ENCODE measurements at places on chromosomes 1 and 21.

- no peak for DNase-seq
Measured at GRCh38 chr1:168907053-168907452, 178.0 kb upstream of the DPT start.

GRCh38 chr1:48789903-48790302 lies 13.2 kb upstream of the BEND5 start:
- no peak for DNase-seq

DNA sequence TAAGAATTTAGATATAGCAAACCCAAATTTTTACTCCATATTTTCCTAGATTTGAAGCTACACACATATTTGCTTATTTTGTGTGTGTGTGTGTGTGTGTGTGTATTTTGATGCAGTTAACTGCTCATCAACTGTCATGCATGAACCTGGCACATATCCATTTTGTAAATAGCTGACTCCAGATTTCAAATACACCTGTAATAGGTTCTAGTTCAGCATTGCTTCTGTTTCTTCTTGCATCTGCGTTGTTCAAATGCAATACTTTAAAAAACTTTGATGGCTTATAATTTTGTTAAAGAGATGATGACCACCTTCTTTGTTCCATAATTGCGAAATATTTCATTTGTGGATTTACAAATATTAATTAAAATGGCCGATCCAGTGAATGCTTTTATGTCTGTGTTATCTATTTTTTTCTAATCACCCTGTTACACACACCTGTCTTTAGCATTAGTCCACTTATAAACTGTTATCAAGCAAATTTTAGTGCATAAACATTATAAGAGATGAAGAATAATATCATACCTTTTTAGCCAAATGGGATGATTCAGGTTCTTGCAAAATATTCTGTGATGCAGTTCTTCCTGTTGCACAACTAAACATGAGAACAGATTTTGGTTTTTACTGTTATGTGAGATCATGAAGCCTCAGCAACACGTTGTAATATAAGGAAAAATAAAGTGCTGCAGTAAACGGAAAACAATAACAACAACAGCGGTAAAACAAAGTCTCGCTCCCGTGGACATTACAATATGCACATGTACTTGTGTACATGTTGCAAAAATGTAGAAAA lies 12.7 kb upstream of the S100A11 start:
- no peak for DNase-seq

DNA sequence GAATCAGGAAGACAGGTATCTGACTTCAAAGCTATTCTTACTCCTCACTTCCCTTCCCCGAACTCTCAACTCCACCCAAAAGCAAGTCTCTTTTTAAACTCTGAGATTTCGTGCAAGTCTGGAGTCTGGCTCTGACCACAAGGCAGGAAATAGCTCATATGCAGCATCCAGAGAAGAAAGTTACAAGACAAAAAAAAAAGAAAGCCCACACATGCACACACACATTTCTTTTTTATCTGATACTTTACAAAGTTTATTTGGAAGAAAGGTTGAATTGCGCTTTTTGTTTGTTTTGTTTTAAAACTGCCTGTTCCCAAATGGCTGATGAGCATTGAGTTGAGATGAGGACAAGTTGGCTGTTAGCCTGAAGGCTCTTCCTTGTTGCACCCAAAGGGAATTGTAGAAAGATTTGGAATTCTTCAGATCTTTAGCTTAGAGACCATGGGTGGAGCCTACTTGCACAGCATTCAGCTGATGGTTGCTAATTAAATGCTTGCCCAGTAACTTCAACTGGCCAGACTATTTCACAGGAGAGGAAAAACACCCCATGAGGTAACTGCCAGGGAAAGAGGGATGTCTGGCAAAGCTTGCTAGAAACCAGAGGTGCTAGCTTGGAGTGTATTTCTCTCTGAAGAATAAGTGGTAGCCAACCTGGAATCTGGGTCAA lies 490.3 kb downstream of the TTLL7 start:
- DNase-seq: peak; percentile 4

- DNase-seq: no peak
Measured at GRCh38 chr1:66770694-66771093, 18.4 kb downstream of the DYNLT5 start.

- DNase-seq: no peak
Measured at GRCh38 chr1:224543453-224543852, 72.7 kb upstream of the CNIH3 start.

DNA sequence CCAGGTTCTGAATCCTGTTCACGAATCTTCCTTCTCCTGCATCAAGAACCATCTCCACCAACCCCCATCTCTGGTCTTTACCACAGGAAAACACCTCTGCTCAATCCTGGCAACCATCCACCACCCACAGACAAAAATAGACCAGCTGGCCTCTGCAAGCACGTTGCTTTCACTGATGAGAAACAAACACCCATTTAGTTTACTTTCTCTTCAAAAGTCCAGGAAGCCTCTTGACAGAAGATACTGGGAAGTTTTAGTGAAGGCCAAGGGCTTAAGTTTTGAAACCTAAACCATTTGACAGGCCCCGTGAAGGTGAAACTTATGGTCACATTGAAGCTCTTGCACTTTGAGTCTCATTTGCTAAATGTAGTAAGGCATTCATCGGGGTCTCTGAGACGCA lies 122.6 kb upstream of the PPP2R5A start:
- no peak for DNase-seq

DNA sequence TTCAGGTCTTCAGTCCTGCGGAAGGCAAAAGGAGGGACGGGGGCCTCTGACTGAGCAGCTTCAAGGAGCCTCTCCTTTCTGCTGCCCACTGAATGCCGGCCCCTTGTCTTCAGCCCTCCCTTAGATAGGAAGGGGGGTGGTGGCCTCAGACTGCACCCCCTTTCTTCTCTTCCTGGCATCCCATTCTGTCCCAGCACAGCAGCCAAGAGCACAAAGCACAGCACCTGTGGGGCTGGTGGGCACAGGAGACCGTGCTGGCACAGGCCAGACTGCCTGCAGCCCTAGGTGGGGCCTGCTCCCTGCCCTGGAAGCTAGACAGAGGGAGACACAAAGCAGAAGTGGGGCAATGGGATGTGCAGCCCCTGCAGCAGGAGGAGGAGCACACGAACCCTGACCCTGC lies 1.7 kb upstream of the PAQR6 start:
- DNase-seq: no peak

DNA sequence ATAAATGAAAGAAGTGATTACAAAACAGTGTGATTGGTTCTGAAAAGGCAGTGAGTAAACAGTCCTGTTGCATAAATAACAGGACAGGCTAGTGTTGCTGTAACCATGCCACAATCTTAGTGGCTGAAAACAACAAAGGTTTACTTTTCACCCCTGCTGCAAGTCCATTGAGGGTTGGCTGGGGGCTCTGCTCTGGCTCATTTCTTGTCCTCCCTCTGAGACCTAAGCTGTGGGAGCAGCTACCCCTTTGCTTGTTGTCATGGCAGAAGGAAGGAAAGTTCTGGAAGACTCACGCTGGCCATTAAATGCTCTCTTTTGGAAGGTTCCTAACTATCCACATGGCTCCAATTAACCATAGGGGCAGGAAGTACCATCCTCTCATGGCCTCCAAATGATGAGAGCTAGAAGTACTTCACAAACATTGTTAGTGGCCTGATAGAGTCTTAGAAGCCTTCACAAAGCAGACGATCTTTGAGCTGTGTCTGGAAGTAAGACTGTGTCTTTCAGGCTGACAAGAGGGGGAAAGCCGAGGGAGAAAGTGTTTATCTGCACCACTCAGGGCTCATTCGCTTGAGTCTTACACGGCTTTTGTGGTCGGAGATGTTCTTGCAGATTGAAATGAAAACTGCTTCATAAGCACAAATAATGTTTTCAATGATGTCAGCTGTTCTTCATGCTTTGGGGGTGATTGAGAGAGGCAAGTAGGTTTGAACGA lies 11.9 kb downstream of the RCSD1 start:
- DNase-seq: no peak

DNA sequence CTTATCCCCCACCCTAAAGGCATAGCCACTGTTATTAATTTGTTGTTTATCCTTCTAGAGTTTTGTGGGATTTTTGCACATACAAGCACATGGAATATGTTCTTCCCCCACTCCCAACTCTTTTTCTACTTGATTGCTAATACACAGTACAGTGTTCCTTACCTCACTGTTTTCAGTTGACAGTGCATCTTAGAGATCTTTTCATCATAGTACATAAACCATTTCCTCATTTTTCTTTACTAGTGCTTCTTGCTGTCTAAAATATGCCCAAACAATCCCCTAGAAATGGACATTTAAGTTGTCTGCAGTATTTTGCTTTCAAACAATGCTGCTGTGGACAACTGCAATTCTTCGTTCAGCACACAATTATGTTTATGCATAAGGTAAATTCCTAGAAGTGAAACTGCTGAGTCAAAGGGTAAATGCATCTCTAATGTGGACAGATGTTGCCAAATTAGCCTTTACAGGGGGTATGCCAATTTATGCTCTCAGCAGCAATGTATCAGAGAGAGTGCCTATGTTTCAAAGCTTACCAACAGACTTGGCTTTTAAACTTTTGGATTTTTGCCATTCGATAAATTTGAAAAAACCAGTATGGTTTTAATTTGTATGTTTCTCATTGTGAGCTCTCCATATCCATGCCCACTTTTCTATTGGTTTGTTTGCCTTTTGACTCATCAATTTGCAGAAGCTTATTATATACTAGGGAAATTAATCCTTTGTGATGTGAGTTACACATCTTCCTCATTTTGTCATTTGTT lies 132.6 kb downstream of the MRPS6 start:
- no peak for DNase-seq

DNA sequence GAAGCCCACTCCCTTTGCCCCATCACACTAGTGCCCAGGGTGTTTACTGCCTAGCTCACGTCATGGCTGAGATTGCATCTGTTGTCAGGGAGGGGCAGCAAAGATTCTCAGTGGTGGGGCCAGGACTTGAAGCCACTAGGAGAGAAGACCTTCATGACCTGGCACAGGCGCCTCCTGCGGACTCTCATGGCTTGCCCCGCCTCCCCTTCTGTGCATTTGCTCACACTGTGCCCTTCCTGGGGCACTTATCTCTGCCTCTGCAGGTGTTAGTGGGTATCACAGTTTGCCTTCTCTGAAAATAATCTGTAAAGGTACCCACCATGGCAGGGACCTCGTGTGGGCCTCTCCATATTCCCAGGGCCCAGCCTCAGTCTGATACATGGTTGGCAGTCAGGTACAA lies 20.1 kb downstream of the PTPRU start:
- DNase-seq: no peak

- DNase-seq: no peak
Measured at GRCh38 chr1:100631015-100631551, 88.5 kb upstream of the VCAM1 start.

GRCh38 chr21:46000731-46001641 lies 19.4 kb downstream of the COL6A1 start:
- no peak for DNase-seq

GRCh38 chr1:3219005-3219790 lies 150.2 kb downstream of the PRDM16 start:
- no peak for DNase-seq

DNA sequence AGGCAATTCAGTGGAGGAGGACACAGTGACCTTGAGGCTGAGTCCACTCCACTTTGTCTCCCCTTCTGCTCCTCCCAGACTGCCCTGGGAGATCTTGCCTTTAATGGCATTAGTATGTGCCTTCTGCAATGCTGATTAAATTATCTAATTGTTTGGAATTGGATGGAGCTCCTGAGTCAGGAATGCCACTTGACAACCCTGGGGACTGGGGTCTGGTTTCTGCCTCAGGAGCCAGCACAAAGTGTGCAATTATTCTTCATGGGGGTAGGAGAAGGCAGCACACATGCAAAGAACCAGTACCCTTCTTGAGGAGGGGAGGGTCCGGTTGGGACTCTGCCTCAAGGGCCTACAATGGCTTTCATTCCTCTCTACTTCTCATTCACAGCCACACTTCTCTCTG lies 11.9 kb upstream of the PLXNA2 start:
- no peak for DNase-seq

DNA sequence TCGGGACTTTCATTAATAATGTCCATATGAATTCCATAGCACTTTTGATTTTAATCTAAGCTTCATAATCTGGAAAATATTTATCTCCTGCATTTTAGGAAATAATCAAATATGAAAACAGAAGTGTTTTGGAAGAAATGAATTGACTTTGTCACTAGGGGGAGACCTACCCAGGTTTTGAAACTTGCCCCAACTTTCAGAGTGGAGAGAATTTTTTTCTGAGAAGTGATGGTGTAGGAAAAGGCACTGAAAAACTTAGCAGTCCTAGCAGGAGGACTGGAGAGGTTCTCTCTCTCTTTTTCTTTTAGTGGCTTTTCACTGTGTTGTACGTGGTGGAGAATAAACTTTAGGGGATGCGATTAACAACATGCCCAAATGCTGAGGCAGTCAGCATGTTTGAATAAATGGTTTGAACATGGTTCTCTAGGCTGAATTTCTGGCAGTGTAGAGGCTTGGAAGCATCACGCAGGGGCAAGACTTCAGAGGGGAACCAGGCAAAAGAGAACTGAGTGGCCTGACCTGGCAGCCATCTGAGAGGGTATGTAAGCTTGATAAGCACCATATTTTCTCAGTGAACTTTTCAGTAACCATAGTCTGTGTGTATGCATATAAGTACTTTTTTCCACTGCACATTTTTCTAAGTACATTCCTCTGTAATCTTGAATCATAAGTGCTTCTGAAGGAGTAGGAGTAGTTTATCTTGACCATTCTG lies 68.3 kb upstream of the NEK7 start:
- DNase-seq: no peak

DNA sequence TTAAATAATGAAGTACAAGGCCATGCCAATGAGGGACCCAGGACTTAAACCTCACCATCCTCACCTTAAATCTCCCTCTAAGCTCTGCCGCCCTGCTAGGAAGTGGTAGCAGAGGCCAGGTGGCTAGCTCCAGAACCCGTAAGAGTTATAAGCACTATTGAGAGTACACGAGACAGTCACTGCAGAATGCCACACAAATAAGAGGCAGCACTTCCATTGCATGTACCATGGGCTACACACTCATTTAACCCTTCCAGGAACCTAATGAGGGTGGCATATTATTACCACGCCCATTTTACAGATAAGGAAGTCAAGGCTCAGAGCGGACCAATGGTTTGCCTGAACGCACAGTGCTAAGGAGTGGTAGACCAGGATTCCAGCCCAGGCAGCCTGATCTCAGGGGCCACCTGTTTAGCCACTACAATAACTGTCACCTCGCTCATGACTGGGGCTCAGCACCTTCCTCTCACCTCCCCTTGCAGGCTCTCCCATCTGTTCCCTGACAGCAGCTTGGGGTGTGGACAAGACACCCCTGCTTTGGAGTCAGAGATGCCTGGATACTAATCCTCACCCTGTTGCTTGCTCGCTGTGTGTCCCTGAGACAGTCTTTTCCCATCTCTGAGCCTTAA lies 54.8 kb upstream of the ID3 start:
- DNase-seq: no peak

GRCh38 chr1:90718411-90719329 lies 1.6 kb upstream of the BARHL2 start:
- no peak for DNase-seq

Data from T-helper 17 cell (primary cell).